ENCODE measurements at places on chromosomes 12 and 14.

DNA sequence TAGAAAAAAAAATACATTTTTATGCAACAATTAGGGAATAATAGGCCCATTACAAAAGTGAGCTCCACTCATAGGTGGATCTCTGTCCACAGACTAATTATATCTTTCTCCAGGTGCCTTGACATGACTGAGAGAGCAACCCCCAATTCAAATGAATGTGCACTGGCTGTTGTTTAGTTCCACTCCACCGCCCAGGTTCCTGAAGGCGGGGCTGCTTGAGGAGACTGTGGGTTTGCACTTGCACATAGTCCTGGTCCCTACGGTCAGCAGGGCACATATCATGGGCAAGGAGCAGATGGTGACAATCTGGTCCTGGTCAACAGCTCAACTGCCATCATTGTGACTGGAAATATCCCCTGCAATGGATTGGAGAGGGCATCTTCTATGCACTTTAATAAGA is 195.6 kb upstream of the PWP1 start:
- DNase-seq = no peak

- DNase-seq = no peak
These were observed 88.1 kb downstream of the PPP2R5E start for GRCh38 chr14:63454863-63455622.

DNA sequence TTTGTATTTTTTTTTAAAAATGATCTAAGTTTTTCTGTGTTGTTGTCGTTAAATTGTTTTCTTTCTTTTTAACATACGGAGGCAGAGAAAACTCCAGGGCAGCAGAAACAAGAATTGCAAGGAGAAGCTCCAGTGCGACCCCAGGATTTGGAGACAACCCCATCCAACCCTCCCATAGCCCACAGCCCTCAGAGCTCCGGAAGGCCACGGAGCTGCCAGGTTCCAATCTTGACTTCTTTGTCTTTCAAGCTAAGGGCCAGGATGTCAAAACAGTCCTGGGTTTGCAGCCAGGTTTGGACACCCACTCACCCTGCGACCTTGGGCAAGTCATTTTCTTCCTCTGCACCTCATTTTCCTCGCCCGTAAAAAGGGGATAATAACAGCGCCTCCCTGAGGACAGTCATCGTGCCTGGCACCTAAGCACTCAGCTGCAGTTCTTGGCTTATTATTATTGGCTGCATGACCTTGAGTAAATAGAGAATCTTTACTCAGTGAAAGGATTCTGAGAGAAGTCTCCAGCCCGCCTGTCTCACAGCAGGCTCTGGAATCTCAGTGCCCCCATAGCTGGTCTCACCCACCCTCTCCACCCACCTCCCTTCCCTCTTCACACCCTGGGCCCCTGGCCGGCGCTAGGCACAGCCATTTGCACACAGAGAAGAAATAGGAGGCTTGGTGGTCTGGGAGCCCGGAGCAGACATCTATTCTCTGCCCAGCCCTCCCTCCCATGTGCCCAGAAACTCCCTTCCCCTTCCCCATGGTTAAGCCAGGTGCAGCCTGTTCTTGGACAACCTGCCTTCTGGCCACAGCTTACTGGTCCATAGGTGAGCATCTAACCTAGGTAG is 79.4 kb upstream of the BCL11B start:
- no peak for DNase-seq

DNA sequence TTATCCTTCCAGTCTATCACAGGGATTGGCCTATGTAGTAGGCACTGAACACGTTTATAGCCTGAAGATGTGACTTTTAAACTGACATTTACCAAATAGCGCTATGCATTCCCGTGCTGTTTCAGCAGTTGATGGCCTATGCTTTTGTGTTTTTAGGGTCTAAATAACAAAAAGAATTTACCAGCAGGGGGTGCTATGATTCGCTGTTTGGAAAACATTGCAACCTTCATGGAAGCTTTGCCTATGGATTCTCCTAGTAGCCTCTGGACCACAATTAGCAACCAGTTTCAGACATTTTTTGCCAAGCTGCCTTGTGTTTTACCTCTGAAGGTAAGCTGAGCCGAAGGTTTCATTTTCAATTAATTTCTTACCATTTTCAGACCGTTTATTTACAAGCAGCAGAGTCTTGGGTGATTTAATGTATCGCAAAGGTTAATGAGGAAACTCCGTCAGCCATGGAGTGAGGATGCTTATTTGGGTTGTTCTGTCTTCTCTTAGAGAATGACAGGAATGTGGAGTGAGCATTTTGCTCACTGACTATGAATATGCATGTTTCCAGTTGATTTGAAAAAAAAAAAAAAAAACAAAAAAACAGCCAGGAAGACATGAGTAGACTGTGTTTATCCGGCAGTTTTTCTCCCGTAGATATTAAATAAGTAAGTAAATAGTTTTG is 133.1 kb downstream of the PRIMA1 start:
- no peak for DNase-seq

DNA sequence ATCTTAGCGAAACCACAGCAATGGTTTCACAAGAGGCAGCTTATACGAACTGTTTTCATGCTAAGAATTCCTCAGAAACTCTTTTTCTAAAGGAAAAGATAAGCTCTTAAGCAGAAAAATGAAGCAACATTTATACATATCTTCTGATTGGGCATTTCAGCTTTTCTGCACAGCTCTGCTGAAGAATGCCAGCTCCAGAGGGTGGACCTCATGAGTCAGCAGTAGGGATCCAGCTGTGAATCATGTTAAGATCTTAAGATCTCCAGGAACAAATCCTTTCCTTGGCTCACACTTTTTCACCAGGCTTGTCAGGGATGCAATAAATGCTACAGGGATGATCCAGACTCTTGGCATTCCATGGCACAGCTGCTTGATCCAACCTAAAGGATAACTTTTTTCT is 477.1 kb upstream of the CCDC196 start:
- DNase-seq = no peak

GRCh38 chr12:91622037-91622436 is 439.4 kb upstream of the DCN start:
- DNase-seq = no peak

GRCh38 chr12:106974511-106974910 is 12.4 kb downstream of the MTERF2 start:
- DNase-seq = no peak

- DNase-seq = no peak
These were observed 169.5 kb upstream of the FKBP4 start for GRCh38 chr12:2625289-2625612.

DNA sequence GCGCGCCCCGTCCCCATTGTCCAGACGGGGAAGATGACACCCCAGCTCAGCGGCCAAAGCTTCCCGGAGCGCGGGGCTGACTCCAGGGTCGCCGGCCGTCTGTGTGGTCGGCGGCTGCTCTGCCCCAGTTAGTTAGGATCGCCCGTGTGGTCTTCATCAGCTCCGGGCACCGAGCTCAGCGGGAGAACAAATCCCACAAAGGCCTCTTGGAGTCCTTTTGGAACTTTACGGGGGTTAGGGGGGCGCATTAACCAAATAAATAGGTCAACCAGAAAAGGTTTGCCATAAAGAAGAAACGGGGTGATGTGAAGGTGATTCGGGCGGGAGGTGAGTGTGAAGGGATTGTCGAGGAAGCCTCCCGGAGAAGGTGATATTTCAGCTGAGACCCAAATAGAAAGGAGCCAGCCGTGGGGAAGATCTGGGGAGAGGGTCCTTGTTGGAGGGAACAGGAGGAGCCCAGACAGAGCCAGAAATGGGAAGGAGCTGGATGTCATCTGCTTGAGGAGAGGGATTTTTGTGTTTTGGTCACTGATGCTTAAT is 697 bp downstream of the ATP6V0A2 start:
- no peak for DNase-seq

DNA sequence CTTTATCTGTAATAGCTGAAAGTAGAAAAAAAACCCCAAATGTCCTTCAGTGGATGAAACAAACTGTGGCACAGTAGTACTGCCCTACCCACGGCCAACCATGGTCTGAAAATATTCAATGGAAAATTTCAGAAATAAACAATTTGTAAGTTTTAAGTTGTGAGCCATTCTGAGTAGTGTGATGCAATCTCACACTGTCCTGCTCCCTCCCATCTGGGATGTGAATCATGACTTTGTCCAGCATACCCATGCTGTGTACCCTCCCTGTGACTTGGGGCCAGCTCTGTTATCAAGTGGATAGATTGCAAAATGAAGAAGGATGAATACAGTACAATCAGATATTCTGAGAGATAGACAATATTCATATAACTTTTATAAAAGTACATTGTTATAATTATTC is 106.2 kb downstream of the SMOC1 start:
- DNase-seq = no peak

- no peak for DNase-seq
These were observed 26.8 kb downstream of the FLVCR2 start for GRCh38 chr14:75604979-75605851.

- DNase-seq = no peak
These were observed 48.6 kb upstream of the FRS2 start for GRCh38 chr12:69421548-69421947.

GRCh38 chr14:105419195-105420091 is at the start of gene MTA1:
Gene MTA1 (plus strand): TSS chr14:105419827. CDS start chr14:105420036, 209 bp downstream.
- DNase-seq = no peak

DNA sequence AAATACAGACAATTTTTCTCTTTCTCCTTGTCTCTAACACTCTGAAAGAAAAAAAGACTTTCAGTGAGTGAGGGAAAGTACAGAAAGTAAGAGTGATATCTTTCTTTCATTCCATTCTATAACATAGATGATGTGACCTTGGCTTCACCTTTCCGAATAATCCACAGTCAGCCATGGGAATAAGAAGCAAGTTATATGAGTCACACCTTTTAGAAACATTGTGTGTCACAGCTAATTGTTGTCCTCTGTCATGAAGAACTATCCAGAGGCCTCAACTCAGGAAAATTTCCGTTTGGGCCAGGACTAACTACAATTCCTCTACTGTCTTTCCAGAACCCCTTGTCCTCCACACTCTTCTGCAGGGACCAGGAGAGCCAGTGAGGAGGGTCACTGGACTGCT is 209.7 kb upstream of the FAR2 start:
- no peak for DNase-seq

DNA sequence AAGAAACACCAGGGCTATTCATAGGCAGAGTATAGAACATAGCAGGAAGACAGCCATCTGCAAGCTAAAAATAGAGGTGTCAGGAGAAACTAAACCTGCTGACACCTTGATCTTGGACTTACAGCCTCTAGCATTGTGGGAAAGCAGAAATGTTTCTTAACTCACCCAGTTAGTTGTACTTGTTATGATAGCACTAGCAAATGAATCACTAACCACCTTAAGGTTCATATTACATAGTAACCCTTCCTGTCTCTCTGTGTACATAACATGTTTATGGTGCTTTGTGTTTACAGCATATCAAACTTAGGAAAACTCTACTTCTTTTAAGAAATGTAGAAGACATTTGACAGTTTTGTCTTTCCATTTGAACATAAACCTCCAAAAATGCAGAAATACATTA is 1031.3 kb downstream of the FSCB start:
- DNase-seq = no peak

- no peak for DNase-seq
These were observed 102.7 kb downstream of the UNC79 start for GRCh38 chr14:93533437-93533836.

DNA sequence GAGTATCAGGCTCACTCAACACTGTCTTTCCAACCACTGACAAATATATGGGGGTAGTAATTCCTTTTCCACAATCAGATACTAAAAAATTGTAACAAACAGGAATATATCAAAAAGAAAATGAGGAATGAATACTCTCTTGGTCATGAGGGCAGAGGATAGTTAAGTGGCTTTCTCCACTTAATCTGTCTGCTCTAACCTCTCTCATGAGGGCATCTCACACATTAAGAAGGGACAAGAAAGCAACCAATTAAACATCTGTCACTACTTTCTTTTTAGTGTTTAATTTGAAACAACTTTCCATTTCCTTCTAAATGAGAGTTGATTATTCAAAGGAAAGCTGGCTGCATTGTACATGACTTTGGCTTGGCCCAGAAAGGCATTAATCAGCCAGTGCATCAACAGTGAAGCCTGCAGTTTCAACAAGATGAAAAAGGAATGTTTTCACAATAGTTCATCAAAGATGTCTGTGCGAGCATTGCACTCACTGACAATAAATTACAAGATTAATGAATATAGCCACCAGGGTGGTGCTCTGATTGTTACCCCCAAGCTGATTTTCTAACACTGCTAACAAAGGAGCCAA is 142.0 kb downstream of the SEC23A start:
- DNase-seq = no peak

- DNase-seq = peak; percentile 75
These were observed at the start of gene CCDC177 for GRCh38 chr14:69574263-69574953. Gene CCDC177 (minus strand): TSS chr14:69574871. CDS start chr14:69573622, 1,249 bp downstream.

DNA sequence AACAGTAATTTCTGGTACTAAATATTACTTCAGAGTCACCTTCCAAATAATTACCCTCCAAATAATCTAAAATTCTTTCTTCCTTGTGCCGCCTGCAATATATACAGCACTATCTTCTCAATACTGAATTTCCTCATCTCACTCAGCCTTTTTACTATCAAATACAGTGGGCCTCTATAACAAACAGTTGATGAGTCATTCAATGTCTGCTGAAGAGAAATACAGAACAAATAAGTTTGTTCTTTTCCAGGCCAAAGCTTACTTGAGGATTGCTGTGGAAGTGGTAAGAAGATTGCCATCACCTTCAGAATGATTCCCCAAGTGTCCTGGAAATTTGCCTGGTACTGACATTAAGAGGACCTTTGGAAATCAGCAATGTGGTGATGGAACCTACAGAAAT is 218.2 kb upstream of the ARHGAP5 start:
- DNase-seq = no peak

DNA sequence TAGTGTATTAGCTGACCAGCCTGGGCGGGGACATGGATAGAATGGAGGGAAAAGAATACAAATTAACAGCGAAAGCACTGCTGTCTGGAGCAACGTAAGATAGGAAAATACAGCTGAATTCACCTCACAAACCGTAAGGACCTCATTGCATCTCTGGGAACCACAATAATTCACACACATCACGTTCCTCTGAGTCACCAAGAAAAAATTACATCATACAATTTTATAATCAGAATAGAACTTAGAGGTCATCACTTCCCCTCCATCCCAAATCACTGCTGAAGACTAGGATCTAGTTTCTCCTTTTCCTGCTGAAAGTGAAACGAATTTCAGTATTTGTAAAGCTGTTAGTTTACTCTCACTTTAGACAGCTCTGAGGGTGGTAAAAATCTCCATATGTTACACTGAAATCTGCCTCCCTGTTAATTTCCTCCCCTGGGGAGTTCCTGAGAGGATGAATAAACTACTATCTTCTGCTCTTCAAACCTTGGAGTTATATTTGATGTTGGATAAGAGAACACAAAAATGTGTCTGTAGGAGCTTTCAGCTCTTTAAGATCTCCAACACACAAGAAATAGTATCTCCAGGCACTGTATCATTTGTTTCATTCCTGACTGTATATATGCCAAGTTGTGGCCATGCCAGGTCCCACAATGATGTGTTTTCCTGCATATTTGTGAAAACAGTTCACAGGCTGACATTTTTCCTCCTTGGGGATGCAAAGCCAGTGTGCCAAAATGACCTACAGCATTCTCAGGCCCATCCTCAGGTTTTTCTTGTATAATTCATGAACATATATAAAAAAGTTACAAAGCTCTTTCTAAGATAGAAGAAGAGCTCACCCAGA is 63.8 kb upstream of the SSTR1 start:
- DNase-seq = no peak

GRCh38 chr14:66003082-66003730 is 483.0 kb upstream of the CCDC196 start:
- DNase-seq = no peak
